ENCODE measurements at places on chromosomes 12 and 14.

DNA sequence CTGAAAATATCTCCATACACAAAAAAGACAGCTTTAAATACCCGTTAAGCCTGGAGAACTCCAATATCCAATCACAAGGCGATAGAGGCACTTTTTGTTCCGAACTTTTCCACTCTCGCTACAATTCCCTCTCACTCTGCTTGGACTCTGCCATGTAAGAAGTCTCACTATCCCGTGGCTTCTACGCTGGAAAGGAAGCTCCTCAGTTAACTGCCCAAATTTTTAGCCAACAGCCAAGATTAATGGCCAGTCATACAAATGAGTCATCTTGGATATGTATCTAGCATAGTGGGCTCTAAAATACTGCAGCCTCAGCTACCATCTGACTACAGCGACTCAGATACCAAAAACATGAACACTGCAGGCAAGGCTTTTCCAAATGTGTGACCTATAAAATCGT lies 45.5 kb upstream of the RERGL start:
- DNase-seq = no peak

DNA sequence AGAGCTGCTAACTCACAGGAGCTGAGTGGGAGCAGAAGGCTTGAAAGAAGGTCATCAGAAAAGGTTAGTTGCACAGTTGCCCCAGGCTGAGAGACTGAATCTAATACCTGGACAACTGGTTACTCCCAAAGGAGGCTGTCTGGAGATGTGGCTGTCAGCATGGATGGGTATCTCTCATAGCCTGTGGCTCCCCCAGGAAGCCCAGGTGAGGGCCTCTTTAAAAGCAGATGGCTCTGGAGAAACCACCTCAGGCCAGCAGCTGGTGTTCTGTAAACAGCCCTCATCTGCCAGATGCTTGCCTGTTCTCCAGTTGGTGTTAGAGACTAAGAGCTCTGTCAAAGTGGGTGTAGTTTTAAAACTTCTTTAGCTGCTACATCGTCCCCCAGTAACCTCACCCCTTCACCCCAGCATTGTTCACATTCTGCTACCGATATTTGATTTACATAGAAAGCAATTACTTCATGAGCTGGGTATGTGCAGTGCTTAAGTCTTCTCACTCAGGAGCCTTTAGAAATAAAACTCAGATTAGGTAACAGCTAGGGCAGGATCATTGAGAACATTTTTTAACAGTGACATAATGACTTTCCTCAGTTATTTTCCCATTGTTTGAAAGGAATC lies 25.8 kb downstream of the DACT1 start:
- no peak for DNase-seq

DNA sequence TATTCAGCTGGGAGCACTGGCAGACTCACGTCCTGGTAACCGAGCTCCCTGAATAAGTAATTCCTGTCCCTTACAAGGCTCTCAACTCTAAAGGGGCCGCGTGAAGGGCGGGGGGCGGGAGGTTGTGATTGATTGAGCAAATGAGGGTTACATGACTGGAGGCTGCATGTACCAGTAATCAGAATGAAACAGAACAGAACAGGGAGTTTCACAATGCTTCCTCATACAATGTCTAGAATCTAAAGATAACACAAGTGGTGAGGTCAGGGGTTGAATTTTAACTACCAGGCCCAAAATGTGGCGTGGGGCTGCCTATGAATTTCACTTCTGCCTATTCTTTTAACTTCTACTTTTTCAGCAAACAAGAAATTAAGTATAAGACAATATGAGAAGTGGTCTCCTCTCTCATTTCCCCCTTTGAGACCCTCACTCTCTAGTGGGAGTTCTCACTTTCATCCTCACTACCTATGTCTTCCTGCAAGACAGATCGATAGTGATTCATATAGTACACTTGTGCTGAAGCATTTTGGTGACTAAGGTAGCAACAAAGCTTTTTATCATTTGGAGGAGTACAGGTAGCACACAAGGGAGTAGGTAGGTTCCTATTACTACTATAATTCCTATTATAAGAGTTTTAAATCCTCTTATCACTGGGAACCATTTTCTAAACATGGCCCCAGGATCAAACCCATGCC lies 239.8 kb downstream of the KTN1 start:
- DNase-seq = no peak

DNA sequence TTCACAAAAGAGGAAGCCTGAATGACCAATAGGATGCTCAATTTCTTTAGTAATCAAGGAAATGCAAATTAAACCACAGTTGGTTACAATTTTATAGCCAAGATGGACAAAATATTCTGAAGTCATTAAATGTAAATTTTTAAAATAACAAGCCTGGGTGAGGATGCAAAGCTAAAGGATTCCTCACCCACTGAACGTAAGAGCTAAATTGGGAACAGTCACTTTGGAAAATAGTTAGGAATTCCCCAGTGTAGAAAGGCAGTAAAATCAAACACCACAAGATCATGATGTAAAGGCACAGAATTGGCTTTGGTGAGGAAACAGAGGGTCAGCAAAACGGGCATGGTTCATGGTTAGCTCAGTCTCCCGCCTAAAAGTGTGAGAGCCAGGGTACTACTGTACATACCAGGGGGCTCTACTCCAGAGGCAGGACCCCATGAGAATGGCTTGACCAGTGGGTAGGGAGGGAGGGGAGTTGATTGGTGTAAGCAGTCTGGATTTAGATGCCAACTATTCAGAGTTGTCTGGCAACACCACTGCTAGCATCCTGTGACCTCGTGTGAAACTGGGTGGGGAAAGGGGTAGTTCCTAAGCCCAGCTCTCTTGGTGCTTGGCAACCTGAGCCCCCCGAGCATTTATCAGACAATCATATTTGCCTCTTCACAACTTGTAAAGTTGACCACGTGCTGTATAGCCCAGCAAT lies 213.4 kb upstream of the EGLN3 start:
- DNase-seq = no peak

GRCh38 chr12:49990273-49990672 lies 17.5 kb downstream of the AQP6 start:
- no peak for DNase-seq

- no peak for DNase-seq
Measured at GRCh38 chr14:105980224-105980623, 453.8 kb downstream of the TMEM121 start.

DNA sequence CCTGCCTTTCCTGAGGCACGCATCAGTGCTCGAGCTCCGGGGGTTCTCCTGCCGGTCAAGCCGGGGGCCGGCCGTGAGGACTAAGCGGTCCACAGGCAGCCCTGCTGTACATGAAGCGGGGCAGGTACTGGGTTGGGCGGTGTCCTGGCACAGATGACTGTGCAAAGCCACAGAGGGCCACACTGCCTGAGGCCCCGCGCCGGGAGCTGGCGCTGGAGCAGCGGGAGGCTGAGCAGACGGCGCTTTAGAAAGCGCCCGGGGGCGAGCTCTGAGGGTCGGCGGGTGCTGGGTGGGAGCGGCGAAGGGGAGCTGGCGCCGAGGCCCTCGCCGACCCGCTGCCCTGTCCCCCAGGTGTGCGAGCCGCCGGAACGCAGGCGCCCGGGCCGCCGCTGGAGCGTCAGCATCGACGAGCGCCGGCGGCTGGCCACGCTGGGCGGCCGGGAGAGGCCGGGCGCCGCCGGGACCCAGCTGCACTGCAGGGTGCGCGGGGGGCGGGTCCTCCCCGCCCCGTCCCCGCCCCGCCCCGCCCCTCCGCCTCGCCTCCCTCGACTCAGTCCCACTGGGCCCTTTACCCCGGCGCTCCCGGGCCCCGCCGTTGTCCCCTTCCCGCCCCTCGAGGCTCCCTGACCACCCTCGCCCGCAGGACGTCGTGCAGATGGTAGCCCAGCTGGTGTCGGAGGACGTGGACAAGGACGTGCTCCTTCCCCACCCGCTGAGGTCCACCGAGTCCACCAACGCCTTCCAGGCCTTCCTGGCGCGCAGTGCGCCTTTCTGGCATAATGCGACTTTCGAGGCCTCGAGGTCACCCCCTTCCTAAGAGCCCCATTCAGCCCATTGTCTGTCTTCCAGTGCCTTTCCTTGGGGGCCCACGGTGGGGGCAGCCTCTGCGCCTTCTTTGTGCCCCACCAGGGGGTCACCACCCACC lies 8.3 kb upstream of the MTA1 start:
- peak; percentile 66 for DNase-seq

DNA sequence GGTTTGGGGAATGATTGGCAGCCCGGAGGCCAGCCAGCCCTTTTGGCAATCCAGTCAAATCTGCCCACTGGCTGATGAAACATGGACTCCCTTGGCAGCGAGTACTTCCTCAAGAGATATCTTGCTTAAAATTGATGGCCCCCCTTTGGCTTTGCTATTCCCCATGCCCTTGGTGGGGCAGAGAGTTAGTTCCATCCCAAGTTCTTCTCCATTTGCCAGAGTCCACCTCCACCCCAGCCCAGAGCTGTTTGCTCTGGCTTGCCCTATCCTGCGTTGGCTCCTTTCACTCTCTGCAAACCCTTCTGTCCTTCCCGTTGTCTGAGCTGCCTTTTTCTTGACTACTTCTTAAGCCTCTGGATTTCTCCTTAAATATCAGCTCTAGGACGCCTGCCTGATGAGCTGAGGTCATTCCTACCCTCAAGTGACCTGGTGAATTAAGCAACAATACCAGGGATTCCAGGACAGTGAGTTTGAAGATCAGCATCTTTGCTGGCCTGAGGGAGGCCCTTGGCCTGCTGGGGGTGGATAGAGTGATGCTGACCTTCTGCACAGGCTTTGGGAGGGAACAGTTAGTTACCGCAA lies 212.0 kb downstream of the CACNA1C start:
- DNase-seq = no peak

DNA sequence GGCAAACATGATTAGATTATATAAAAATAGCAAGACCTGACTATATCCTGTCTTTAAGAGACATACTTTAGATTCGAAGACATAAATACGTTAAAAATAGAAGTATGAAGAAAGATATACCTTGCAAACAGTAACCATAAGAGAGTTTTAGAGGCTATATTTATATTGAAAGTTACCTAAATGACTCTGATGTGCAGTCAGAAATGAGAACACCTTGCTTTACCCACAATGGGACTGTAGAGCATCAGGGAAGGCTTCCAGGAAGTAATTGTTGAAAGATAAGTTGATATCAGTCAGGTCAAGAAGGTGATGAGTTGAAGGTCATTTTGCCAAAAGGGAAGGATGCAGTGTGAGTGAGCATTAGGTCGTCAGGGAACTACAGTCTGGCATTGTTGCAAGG lies 110.2 kb downstream of the NEDD1 start:
- DNase-seq = no peak

DNA sequence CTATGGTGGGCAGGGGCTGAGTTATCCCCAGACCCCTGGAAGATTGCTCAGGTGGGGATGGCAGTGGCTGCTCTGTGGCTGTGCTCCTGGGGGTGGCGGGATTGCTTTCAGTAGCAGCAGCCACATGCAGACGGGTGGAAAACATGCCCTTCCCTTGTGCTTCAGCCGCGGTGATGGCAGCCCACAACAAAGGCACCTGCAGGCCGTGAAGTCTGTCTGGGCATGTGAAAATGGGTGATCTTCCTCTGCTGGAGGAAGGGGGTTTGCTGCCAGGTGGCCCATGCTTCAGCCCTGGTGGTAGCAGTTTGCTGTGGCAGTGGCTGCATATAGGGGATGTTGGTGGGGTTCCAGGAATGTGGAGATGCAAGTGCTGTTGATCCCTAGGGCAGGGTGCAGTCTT lies 326.2 kb upstream of the RGS6 start:
- no peak for DNase-seq

- DNase-seq = no peak
Measured at GRCh38 chr12:48340943-48341342, 9.8 kb downstream of the ZNF641 start.

DNA sequence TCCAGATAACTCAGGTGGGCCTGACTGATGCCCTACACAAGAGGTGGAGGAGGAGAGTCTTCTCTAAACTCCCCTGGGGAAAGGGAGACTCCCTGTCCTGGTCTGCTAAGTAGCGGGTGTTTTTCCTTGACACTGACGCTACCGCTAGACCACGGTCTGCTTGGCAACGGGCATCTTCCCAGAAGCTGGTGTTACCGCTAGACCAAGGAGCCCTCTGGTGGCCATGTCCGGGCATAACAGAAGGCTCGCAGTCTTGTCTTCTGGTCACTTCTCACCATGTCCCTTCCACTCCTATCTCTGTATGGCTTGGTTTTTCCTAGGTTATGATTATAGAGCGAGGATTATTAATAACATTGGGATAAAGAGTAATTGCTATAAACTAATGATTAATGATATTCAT lies 965.5 kb downstream of the TMEM121 start:
- no peak for DNase-seq

GRCh38 chr14:100131181-100131580 lies 28.3 kb downstream of the DEGS2 start:
- no peak for DNase-seq

GRCh38 chr14:66482873-66483272 lies 3.3 kb upstream of the CCDC196 start:
- no peak for DNase-seq

DNA sequence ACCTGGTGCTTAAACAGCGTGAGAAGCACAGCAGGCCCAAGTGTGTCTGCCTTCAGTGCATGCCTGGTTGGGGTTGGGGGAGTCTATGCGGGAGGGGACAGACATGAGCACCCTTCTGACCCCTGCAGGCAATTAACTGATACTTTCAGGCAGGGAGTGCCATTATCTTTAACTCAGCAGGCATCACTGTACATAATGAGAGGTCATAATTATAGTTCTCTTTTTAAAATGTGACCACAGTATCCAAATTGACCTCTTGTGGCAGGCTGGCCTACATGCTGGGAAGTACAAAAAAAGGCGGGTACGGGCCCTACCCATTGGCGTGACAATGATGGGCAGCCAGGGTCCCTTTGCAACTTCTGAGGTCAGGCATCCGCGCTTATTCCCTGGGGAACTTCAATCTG lies 209.1 kb downstream of the FOXN3 start:
- no peak for DNase-seq

DNA sequence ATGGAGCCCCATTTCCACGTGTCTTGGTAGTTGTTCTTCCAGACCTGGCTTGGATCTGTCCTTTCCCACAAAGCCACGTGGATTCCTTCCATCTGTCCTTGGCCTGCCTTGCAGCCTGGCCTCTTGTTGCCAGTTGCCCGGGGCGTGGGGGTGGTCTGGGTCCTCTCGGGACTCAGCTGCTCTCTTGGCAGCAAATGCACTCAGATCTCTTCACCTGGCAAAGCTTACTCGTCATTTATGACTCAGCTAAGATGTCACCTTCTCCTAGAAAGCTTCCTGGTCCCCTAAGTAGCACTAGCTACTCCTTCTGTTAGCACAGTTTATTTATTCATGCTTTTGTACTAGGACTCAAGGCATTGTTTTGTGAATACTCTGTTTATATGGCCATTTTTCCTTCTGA lies 13.6 kb downstream of the PLEKHG3 start:
- no peak for DNase-seq

DNA sequence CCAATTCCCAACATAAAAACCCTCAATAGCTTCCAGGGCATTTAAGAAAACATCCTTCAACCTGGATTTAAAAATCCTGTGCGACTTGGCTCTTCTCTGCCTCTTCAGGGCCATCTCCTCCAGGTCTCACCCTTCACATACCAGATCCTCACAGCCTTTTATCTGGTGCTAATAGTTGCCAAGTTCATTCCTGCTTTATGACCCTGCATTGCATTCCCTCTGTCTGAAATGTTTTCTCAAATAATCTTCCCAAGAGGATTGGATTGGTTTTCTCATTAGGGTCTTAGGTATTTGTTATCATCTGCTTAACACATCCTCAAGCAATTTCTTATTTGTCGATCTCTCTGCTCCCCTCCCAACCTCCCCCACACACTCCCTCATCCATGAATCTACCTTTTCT lies 832.0 kb downstream of the GALC start:
- DNase-seq = no peak
